ENCODE measurements at places on chromosomes 6 and 20.
A peak's percentile ranks its signal among the peaks of the same experiment; 100 is the strongest.

GRCh38 chr6:146312608-146313007 lies 231.0 kb upstream of the RAB32 start:
- H3K27ac ChIP-seq: no peak overlapping the region
- DNase-seq: no peak
- H3K27me3 ChIP-seq: no peaks in the 10 kb centered on the region
- H3K36me3 ChIP-seq: no peaks in the 10 kb centered on the region

DNA sequence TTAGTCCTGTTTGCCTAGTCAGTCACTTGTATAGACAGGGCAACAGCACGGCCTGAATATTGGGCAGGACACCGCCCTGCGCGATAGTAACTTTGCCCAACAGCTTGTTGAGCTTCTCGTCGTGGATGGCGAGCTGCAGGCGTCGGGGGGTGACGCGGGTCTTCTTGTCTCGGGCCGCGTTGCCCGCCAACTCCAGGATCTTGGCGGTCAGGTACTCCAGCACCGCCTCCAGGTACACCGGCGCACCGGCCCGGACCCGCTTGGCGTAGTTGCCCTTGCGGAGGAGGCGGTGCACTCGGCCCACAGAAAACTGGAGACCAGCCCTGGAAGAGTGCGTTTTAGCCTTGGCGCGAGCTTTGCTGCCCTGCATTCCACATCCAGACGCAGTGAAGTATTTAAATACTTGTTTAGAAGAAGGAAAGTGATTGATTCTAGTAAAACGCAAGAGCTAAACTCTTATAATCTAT lies 92.8 kb upstream of the BTN3A2 start:
- H3K4me3 ChIP-seq: peak overlapping the region; percentile 70
- H3K27ac ChIP-seq: peak overlapping the region; percentile 40
- H3K36me3 ChIP-seq: no peaks in the 10 kb centered on the region
- no peaks in the 10 kb centered on the region for H3K27me3 ChIP-seq

GRCh38 chr6:38996676-38997075 lies 51.9 kb upstream of the GLP1R start:
- no peaks in the 10 kb centered on the region for H3K36me3 ChIP-seq
- DNase-seq: no peak
- H3K27me3 ChIP-seq: no peaks in the 10 kb centered on the region
- no peak overlapping the region for H3K4me3 ChIP-seq
- H3K4me1 ChIP-seq: no peaks in the 10 kb centered on the region

GRCh38 chr6:72559067-72559466 lies 62.8 kb upstream of the KCNQ5 start:
- H3K27ac ChIP-seq: peak overlapping the region; percentile 78
- H3K27me3 ChIP-seq: no peaks in the 10 kb centered on the region
- no peak overlapping the region for H3K4me3 ChIP-seq
- no peaks in the 10 kb centered on the region for H3K36me3 ChIP-seq
- DNase-seq: no peak

Measured in CD8-positive, alpha-beta memory T cell (primary cell).